ENCODE measurements at places on chromosomes 7 and 10.

DNA sequence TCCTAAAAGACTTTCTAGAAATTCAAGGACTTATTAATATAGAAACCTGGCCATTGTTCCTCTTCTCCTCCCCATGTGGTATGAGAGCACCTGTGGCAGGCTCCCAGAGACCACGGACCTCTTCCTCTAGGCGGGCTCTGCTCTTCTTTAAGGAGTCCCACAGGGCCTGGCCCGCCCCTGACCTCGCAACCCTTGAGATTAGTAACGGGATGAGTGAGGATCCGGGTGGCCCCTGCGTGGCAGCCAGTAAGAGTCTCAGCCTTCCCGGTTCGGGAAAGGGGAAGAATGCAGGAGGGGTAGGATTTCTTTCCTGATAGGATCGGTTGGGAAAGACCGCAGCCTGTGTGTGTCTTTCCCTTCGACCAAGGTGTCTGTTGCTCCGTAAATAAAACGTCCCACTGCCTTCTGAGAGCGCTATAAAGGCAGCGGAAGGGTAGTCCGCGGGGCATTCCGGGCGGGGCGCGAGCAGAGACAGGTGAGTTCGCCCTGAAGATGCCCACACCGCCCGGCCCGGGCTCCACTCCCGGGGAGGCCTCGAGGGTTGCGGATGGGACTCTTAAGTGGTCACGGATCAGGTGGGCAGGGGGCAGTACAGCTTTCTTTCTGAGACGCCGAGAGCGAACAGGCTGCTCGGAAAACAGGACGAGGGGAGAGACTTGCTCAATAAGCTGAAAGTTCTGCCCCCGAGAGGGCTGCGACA, at the start of gene SLC26A4:
Gene SLC26A4 (plus strand): TSS at position 448 of the 700 bp plus-strand sequence. CDS start 814 bp downstream, outside the sequence.
- DNase-seq = no peak

GRCh38 chr7:81846398-81846797, 76.6 kb upstream of the HGF start:
- no peak for DNase-seq

DNA sequence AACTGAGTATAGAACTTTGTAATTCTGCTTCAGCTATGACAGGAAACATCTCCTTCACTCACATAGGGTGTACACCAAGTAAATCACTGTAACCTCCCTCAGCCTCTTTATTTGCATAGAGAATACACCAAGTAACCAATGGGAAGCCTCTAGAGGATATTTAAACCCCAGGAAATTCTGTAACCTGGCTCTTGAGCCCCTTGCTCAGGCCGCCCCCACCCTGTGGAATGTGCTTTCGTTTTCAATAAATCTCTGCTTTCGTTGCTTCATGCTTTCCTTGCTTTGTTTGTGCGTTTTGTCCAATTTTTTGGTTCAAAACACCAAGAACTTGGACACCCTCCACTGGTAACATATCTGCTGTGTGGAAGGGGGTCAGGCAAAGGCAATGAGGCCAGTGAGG, 60.2 kb downstream of the CLRN3 start:
- no peak for DNase-seq

GRCh38 chr7:37642028-37642540, 41.5 kb upstream of the GPR141 start:
- DNase-seq = no peak

DNA sequence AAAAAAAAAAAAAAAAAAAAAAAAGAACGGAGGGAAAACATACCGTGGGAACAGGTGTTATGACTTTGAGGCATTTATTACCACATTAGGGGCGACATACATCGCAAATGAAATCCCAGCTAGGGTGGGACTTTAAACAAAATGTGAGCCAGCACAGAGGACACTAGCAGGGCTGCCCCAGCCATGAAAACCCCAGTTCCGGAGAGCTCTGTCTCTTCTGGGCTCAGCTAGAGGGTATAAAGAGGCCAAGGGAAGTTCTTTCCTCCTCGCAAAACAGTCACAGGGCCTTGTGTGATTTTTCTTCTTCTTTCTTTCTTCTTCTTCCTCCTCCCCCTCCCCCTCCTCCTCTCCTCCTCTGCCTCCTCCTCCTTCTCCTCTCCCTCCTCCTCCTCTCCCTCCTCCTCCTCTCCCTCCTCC, 59.9 kb upstream of the ECHDC3 start:
- no peak for DNase-seq

- no peak for DNase-seq
Measured at GRCh38 chr7:105982388-105982787, 19.3 kb downstream of the CDHR3 start.
